Effector memory CD8-positive, alpha-beta T cell (primary cell): ENCODE measurements at places on chromosomes 3 and 15.

- DNase-seq, result no peak
These were observed 5.6 kb downstream of the CIB1 start for GRCh38 chr15:90227816-90228772.

- DNase-seq, result no peak
These were observed 57.5 kb downstream of the MED12L start for GRCh38 chr3:151142929-151143328.

- no peak for DNase-seq
These were observed 4.0 kb upstream of the RASGRF1 start for GRCh38 chr15:79094611-79095021.

GRCh38 chr3:162171970-162172369 lies 675.4 kb downstream of the OTOL1 start:
- DNase-seq, result no peak

- DNase-seq, result no peak
These were observed 144.7 kb upstream of the GADL1 start for GRCh38 chr3:31039145-31039544.

DNA sequence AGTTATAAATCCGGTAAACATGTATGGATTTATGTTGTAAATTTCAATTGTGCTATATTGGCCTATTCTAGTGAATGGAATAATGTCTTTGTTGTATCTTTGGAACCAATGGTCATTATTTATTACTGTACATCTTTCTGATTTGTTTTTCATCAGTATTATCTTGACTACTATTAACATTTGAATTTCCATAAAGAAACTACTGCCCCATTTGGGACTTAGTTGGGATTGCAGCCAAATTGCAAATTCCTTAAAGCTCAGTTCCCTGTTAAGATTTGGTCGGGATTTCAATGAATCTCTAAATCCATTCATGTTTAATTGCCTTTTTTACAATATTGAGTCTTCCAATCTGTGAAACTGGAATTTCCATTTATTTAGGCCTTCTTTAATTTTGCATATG lies 822.4 kb upstream of the CADM2 start:
- DNase-seq, result no peak

GRCh38 chr3:49377483-49377882 lies 19.3 kb upstream of the GPX1 start:
- peak; percentile 10 for DNase-seq

DNA sequence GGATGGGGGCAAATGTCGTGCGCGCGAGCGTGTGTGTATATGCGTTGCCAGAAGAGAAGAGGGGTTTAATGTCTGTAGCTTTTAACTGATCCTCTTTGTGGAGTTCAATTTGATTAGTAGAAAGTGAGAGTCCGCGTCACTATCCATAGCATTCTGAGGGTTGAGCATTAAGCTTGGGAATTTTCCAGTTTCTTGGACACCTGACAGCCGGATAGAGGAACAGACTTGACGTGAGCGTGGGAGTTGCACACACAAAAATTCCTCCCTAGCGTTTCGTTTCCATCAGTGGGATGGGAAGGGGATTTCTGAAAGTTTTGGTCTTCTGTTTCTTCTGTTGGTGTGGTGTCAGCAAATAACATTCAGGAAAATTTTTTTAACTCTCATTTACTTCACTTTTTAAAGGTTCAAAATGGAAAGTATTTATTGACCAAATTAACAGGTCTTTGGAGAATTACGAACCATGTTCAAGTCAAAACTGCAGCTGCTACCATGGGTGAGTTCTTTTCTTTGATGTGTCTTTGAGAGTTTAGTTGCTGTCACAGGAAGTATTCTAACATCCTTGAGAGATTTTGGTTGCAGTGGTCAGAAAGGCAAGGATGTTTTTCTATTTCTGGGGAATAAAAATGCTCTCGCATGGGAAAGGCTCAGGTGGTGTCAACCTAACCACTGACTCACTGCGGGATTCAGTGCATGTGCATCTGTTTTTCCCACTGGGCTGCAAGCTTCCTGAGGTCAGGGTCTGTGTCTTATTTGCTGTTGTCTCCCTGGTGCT lies 841 bp downstream of the POGLUT1 start:
- no peak for DNase-seq

DNA sequence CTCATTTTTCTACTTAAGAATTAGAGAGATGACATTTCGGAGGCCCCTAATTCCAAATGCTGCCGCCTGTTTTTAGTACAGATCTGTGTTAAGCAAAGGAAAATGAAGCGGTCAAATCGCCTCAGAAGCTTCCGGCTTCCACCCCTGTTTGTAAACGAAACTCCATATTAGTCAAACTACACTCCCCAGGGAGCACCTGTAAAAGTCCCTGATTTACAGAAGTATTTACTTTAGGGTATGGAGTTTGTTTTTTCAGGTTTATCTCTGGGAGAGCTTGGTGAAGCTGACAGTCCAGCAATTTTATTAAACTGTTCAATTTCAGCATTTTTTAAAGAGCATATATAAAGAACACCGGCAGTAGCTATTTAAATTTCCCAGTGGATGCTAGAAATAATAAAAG lies 319.8 kb downstream of the FHIT start:
- DNase-seq, result no peak

DNA sequence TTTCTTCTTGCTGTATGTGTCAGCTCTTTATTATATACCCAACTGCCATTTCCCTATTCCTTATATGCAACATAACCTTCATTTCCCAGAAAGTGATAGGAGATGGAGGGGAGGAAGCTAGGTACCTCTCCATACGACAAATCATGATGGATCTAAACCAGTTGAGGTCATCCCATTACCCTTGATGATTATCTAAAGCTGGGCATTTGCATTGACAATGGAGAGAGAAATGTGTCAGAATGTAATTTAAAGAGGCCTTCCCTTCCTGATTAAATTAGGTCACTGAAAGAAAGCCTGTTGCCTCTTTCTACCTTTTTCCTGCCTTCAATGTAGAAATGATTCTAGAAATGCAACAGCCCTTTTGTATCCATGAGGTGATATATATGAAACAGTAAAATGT lies 81.9 kb downstream of the SUCNR1 start:
- DNase-seq, result no peak

DNA sequence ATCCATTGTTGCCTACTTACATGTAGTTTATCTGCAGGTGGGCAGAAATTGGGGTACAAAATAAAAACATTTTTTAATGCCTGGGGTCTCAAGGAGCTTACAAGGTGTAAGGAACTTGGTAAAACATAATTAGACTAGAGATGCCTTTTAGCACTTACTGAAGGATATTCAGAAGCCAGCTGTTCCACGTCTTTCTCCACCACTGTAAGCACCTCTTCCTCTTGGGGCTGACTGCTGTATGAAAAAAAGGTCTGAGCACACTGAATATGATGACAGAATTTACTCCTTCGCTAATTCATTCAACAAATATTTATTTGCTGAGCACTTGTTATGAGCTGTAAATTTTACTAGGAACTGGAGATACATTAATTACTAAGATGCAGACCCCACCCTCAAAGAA lies 539.1 kb downstream of the UNC13C start:
- no peak for DNase-seq

DNA sequence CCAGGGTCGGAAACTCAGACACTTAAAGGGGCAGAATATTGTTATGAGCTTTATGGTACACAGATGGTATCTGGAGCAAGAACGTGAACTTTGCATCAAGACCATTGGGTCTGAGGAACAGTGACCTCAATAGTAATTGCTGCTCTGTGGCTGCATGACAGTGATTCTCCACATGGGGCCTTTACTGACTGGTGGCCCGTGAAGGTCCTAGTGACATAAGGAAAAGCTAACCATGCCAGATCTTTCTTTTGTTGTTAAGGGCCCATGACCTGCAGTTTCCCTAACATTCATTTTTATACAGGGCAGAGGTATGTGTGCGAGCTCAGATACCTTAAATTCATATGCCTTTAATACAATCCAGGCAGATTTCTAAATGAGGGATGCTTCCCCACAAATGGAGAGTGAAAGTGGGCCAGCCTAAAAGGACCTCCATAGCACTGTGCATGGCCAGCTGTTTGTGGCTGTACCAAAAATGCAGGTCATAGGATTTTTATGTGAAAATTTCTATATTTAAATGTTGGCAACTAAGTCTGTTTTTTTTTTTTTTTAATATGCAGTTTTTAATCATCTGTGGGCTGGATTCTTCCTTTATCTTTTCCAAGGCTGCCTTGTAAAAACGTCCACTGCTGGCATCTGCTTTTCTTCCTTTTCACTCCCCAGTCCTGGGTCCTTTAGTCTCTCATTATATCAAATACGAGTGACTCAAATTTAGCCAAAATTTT lies 188.0 kb upstream of the IL12A start:
- no peak for DNase-seq

DNA sequence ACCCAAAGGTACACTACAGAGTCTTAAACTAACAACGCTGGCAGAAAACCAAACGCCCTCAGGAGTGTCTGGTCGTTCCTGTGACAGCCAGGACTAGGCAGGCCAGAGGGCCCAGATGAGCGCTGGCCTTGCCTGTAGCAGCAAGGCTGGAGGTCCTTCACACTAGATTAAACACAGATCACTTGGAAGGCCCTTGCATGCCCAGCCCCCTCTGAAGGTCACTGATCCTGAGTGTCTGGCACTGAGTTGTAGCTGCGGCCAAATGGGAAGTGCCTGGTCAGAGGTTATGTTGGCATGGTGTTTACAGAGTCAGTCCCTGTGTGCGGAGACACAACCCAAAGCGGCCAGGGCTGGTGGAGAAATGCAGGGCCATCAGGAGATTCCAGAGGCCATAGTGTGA lies 58.9 kb downstream of the ZNF621 start:
- DNase-seq, result no peak

GRCh38 chr3:117161816-117162215 lies 452.2 kb downstream of the TUSC7 start:
- no peak for DNase-seq

DNA sequence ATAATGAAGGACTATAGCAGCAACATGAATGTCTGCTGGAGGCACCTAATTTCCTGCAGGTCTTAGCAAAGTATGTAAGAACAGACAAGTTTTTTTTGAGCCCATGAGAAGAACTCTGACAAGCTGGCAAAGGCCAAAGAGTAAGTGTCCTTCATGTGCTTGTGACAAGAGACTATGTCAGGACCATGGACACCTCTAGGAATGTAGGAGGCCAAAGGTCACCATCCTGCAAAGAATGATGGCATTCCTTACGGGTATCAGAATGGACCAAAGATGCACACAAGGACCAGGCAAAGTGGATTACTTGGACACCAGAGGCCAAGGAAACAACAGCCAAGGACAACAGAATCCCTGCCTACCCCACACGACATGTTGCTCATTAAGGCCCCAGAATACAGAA lies 858.5 kb upstream of the CFAP20DC start:
- DNase-seq, result no peak

GRCh38 chr3:171351676-171352075 lies 108.5 kb downstream of the TNIK start:
- DNase-seq, result no peak

GRCh38 chr3:148551767-148552260 lies 145.9 kb upstream of the AGTR1 start:
- DNase-seq, result no peak

GRCh38 chr3:22893101-22893500 lies 310.0 kb upstream of the UBE2E2 start:
- no peak for DNase-seq

DNA sequence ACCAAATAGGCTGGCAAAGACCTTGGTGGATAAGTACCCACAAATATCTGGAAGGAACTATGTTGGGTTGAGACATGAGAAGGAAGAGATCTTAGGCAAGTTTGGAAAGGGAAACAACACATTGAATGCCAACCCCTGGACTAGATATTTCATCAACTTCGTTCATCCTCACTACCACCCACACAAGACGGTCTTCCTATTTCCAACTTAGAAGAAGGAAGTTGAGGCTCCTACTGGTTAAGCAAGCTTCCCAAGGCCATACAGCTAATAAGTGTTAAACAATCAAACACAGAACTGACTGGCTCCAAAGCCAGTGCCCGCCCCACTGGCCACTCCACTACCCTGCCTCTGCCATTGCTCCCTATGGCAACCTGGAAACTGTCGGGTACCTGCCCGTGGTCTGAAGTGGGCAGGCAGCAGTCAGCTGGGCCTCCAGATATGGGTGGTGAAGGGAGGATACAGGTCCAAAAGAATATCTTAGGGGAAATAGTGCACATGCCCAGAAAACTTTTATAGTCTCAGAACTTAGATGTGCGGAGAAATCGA lies 94.9 kb downstream of the LIPC start:
- DNase-seq, result no peak

- no peak for DNase-seq
These were observed 167.1 kb downstream of the MECOM start for GRCh38 chr3:169496402-169496801.

- DNase-seq, result no peak
These were observed 7.1 kb downstream of the OR5K2 start for GRCh38 chr3:98504539-98504938.

DNA sequence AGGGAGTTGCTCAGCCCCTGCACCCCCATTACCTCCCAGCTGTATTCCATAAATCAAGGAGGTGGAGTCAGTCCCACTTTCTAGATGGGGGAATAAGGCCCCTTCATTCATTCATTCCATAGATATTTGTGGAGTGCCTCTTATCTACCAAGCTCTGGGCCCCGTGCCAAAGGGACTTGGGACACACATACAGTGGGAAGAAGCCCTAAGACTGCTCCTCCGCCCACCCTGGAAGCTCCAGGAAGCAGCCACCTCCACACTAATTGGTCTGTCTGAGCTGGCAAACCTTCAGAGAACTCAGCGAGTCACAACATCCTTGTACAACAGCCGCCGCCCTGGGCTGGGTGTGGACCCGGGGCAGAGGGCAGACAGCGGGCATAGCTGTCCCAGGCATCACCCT lies 6.4 kb downstream of the STRA6 start:
- no peak for DNase-seq

DNA sequence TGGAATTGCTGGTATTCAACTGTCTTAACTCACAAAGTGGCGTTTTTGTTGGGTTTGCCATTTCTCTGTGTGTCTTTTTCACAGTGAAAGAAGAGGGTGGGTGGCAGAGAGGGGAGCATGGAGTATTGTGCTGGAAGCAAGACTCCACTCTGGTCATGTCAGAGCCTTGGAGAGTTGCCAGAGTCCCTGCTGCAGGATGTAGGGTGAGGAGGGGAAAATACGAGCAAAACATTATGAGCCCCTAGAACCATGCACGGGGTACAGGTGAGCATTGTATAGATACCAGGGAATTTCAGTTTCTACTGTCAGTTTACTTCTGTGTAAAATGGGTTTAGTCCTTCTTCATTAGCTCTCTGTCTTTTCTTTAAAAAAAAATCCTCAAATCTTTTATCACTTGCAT lies 249.9 kb downstream of the CACNA2D3 start:
- no peak for DNase-seq

DNA sequence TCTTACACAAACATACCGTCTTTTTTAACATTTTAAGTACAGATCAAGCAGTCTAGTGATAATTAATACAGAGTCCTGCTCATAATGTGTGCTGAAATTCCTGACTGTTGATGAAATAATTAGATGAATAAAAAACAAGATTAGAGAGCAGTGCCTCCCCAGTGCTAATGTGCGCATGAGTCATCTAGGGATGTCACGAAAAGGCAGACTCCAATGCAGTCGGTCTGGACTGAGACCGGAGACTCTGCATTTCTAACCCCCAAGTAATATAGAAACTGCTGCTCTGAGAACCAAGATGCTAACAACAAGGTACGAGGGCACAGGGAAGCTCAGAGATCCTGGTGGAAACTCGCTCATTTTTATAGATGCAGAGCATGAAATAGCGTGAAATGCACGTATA lies 61.4 kb downstream of the COL8A1 start:
- no peak for DNase-seq

- DNase-seq, result no peak
These were observed 339.0 kb upstream of the PROK2 start for GRCh38 chr3:72123908-72124441.

- DNase-seq, result no peak
These were observed 44.5 kb downstream of the NCEH1 start for GRCh38 chr3:172666181-172666872.

- no peak for DNase-seq
These were observed 932 bp upstream of the VPS8 start for GRCh38 chr3:184811034-184811433.

GRCh38 chr3:161066930-161067329 lies 38.2 kb downstream of the B3GALNT1 start:
- DNase-seq, result no peak
